ENCODE measurements at places on chromosomes 16 and 17.

GRCh38 chr16:4288148-4288921 lies 15.5 kb upstream of the TFAP4 start:
- DNase-seq: peak; percentile 83

DNA sequence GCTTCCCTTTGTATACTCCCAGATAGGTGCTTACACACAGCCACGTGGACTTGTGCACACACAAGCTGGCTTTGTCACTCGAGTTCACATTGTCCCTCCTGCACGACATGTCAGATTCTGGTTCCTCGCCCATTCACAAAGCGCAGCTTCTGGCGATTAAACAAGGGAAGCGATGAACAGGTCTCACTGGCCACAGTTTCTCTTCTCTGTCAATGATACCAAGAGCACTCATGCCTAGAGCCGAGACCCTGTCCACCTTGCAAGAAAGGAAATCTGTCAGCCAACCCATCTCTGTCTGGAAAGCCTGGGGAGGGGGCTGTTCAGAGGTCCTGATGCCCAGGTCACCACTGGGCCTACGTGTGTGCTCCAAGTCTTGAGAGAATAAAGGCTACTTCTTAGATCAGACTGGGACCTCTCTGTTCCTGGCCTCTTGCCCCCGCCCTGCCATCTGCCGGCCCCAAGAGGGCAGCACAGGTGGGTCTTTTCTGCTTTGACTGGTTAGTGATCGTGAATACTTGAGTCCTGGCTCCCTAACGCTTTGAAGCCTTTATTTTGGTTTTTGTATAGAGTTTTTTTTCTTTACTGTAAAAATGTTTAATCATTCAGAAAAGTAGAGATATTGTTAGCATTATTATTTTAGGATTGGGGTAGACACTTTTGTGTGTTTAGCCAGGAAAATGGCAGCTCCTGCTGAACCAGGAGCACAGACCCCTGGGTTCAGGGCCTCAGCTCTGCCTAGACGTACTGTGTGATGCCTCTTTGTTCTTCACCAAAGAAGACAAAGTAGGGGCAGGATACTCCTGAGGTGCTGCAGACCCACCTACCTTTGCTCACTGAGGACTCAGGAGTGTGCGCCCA lies 104.7 kb downstream of the MRM1 start:
- peak; percentile 61 for DNase-seq

DNA sequence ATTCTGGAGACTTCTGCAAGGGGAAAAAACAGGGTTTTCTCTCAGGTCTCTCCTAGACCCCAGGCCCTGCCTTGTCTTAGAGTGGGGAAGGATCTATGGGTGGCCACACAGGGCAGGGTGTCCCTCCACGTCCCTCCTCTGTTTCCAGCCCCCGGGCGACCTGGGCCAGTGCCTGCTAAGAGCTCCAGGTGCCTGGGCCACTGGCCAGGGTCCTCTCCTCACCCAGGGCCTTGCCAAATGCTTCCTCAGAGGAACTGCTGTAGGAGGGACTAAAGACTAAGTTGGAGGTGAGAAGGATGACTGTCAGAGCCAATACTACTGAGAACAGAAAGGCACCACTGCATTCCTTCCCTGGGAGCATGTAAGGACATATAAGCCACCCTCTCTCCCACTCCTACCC lies 11.4 kb downstream of the NOS2 start:
- no peak for DNase-seq

DNA sequence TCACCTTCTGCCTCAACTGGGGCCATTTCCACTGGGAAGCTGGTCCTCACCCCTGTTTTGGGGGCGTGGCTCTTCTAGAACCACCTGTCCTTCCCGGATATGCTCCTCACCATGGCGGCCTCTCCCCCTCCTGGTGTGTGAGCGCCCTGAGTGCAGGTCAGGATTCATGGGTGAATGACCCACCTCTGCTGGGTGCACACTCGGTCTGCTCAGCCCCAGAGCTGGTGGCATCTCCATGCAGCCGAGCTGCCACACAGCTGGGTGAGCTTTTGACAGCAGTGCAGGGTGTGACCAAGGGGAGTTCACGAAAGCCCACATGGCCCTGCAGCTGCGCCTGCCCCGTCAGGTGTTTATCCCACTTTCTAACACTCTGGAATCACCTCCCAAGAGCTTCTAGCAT lies 27.3 kb downstream of the GRIN2C start:
- DNase-seq: no peak

GRCh38 chr17:81586096-81586495 lies 33.9 kb upstream of the FAAP100 start:
- DNase-seq: no peak

DNA sequence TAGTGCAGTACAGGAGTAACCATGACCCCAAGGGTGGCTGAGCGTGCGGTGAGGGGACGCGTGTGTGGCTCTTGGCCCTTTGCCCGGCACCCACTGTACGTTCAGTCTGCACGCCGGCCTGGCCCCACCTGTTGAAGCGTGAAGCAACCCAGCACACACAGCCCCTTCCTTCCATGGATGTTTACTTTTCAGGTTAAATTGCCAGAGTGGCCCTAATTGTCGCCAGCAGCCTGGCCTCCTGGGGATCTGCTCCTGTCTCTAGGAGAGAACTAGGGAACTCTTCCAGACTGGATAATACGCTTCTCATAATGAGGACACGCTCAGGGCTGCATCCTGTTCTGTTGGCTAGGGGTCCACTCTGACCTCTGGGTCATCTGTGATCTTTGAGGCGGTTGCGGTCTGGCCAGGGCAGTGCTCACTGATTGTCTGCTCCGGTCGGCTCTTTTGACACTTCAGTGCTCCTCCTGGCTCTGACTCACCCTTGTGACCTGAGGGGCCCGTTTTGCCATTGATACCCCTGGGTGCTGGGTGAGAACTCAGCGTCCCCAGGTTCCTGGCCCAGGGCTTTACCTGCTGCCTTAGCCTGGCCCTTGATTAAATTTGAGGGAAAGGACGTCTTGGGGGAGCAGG lies 27.7 kb downstream of the TPSG1 start:
- DNase-seq: no peak

DNA sequence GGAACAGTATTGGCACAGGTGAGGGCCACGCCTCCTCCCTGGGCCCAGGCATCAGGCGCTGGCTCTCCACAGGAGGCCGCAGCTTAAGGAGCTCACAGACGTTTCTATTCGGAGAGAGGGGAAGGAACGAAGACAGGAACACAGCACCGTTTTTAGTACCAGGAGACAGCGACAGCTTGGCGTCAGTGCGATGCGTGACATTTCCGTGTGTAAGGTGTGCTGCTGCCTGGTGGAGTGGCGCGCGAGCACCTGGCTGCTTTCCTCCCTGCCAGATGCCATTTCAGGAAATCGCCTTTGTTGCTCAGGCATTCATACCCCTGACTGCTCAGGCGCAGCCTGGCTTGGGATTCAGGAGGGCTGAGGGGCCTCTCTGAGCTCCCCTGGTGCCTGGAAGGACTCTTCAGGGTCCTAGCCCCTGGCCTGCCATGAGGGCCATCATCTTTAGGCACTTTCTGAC lies 367.5 kb downstream of the CPPED1 start:
- DNase-seq: no peak

GRCh38 chr17:38585056-38585917 lies 20.5 kb downstream of the SRCIN1 start:
- DNase-seq: no peak

DNA sequence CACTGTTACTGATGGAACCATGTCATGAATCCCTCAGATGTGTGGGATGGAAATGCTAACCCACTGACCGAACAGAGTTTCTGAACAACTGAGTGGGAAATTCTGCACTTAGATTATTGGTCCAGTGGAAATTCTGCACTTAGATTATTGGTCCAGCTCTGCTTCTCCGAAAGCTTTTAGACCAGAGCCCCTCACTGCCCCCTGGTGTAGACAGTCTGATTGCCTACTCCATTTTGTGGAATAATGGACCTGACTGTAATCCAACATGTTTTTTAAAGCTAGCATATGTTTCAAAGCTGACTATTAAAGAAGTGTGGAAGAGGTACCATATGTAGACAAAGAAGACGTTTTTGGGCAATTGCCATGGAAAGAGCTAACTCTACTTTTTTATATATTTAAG lies 50.3 kb upstream of the TBX2 start:
- no peak for DNase-seq

- DNase-seq: peak; percentile 45
Observed at GRCh38 chr16:13919330-13919682, 648 bp upstream of the ERCC4 start.

DNA sequence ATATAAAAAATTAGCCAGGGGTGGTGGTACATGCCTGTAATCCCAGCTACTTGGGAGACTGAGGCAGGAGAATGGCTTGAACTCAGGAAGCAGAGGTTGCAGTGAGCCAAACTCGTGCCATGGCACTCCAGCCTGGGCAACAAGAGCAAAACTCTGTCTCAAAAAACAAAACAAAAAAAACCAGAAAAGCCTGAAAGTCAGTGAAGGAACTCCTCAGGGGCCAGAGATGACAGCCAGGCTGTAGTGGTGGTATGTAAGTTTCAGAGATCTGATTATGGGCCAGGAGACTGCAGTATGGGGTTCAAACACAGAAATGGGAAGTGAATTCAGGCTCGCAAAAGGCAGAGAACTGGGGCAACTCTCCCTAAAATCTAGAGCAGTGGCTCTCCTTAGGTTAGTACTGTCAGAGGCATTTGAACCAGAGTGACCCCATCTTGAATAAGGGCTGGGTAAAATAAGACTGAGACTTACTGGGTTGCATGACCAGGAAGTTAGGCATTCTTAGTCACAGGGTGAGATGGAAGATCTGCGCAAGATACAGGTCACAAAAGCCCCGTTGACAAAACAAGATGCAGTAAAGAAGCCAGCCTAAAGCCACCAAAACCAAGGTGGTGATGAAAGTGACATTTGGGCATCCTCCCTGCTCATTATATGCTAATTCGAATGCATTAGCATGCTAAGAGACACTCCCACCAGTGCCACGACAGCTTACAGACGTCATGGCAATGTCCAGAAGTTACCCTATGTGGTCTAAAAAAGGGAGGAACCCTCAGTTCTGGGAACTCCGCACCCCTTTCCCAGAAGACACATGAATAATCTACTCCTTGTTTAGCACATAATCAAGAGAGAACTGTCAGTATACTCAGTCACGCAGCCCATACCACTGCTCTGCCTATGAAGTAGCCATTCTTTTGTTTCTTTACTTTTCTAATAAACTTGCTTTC lies 120.2 kb upstream of the XYLT1 start:
- peak; percentile 78 for DNase-seq

GRCh38 chr17:70622368-70623260 lies 453.3 kb downstream of the KCNJ2 start:
- peak; percentile 9 for DNase-seq

DNA sequence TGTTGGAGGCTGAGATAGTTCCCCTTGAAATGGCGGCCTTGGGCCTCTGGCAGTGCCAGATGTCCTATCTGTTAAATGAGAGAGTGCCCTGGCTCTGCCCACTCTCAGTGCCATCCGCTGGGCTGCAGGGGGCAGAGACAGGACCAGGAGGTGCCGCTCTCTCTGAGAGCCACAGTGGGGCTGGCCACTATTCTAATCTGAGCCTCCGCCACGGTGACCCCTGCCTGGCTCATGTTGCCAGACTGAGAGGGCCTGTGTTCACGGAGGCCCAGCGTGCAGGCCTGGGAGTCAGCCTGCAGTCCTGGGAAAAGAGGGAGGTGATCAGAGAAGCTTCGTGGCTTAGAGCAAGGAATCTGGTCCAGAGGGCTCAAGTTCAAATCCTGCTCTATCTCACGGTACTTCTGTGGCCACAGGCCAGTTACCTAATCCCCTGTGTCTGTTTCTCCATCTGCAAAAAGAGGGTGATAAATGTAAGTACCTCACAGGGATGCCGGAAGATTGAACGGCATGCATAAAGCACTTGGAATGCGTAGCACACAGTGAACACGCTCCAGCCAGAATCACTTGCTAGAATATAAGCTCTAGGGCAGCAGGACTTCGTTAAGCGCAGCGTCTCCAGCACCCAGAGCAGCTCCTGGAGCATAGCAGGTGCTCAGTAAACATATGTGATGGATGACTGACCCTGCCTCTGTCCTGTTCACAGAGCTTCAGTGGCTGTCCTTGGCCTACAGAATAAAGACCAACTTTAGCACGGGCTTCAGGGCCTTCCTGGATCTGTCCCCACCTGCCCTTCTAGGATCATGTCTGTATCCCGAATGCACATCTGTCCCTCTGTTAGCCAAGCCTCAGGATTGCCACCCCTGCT lies 6.3 kb downstream of the ATP2A3 start:
- no peak for DNase-seq

GRCh38 chr17:61834610-61835009 lies 28.7 kb downstream of the BRIP1 start:
- DNase-seq: no peak

- DNase-seq: peak; percentile 38
Observed at GRCh38 chr16:57297856-57298255, 13.4 kb upstream of the PLLP start.

DNA sequence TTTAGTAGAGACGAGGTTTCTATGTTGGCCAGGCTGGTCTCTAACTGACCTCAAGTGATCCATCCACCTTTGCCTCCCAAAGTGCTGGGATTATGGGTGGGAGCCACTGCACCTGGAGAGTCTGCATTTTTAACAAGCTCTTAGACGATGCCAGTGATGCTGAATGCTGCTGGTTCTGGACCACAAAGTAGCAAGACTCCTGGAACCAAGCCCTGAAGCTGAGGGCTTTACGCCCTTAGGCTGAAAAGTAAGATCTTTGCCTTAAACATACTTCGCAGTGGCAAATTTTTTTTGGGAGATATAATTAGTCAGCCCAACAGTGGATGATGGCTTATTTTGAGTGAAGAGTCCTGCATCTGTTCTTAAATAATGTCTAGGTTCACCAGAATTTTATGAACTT lies 14.0 kb downstream of the METTL9 start:
- no peak for DNase-seq

- DNase-seq: no peak
Observed at GRCh38 chr17:75571885-75572215, 15.8 kb upstream of the MYO15B start.

- DNase-seq: no peak
Observed at GRCh38 chr17:43853546-43853945, 6.6 kb downstream of the CD300LG start.

GRCh38 chr17:6755731-6756184 lies at the start of gene XAF1:
XAF1 (plus strand) TSS chr17:6756046; CDS start chr17:6756079, 33 bp downstream.
- DNase-seq: peak; percentile 72

DNA sequence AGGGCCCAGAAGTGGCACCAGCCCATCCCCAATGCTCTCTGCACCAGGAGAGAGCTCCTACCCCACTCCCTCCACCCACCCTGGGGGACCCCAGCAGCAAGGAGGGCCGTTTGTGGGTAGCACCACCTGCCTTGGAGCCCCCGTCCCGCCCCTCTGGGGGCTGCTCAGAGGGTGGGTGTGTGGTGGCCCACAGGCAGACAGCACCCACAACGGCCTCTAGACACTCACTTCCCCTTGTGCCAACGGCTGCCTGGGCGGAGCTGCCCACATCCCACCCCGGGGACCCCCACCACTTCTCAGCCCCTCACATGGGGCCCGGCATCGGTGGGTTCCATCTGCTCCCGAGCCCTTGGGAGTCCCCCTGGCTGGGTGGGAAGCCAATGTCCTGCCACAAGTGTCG lies 33.3 kb downstream of the BAHCC1 start:
- DNase-seq: no peak
